ENCODE measurements at places on chromosomes 2 and 18.

DNA sequence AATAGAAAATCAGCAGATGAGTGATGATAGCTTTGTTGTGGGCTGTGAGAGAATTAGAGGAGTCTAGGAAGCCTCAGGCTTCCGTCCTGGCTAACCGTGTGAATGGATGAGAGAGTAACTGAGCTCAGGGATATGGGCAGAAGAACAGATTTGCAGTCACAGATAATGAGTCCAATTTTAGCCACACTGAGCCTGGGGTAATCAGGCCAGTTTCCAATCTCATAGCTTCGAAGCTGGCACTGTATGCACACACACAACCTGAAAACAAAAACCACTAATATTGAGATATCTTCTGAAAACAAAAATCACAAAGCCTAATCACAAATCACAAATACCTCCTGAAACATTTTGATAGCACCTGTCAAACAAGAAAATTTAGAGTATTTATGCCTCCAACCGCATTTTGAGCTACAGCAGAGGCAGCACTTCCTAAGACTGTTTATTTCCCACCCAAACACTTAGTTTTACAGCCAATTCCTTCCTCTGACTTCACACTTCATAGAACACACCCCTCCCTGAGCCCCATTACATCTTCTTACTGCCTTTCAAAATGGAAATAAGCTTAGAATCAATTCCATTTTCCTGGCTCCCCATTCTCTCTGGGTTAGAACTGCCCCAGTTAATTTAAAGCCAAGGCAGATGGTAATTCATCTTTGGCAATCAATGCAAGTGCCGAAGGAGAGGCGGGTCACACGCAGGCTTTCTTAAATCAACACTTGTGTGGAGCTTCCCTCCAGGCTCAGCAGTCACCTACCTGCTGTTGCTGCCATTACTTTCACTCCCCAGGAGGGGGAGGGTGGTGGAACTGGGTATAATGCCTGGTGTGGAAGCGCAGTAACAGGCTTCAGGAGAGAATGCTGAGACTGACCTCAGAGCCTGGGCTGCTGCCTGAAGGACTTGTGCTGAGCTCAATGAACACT, 18.9 kb downstream of the TTR start:
- DNase-seq: no peak

DNA sequence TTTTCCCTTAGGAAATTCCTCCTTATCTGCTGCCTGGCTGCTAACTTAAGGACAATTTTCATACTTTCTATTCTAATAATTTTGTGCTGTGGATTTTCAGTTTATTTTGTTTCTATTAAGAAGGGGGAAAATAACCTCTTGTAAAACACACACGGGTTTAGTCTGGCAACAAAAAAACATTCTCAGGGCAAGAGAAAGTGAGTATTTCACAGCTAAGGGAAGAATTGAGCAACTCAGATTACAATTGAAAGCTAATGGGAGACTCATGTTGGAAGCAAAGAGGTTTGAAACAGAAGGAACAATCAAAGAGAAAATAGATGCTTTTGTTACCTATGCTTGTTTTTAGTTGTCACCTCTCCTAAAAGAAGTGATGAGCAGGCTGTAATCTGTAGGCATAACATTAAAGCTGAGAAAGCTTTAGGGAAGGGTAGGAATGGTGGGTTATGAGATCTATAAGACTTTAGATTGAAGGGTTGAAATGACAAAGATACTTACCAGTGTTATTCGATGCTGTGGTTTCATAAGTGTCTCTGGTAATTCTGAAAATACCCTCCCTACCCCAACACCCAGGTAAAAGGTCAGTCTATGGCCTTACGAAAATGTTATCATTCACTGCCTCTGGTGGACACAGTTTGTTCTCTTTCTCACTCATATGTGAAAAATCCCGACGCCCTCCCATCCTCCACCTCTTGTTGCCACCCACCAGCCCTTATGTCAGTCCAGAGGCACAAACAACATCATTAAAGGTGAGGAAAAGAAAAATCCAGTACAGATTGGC, 510.9 kb downstream of the TXNL1 start:
- DNase-seq: no peak

GRCh38 chr2:219823574-219823973, 196.1 kb downstream of the SLC4A3 start:
- DNase-seq: no peak

DNA sequence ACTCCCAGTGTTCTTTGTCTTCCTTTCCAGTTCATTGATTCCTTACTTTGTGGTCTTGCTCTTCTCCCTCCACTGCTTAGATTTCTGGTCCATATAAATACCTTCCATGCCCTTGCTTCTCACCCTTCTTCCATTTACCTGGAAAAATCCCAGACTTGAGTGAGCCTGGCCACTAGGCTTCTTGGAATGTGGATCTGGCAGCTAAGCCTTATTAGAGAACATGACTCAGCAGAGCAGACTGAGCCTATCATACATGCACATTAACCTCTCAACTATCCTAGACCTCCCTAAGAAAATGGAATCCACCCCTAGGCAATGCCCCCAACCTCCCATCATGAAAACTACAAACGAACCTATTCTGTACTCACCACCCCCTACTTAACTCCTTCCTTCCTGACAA, 127.7 kb downstream of the RHBDD1 start:
- no peak for DNase-seq

DNA sequence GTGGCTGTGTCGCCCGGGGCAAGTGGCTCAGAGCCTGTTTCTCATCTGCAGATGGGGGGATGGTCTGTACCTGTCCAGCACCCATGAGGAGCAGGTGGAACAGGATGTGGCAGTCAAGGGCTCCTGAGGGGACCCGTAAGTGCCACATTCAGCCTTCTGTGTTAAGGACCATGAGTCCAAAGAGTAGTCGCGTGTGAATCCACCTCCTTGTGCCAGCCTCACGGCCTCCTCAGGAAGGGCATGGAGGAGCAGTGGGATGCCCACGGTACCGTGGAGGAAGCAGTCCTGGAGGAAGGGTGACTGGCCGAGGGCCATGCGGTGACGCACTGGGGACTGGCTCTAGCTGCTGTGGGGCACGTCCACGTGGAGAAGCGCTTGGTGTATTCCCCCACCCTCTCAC, 61.1 kb downstream of the ODC1 start:
- DNase-seq: no peak

GRCh38 chr2:159475793-159476192, 140.6 kb downstream of the BAZ2B start:
- DNase-seq: no peak

DNA sequence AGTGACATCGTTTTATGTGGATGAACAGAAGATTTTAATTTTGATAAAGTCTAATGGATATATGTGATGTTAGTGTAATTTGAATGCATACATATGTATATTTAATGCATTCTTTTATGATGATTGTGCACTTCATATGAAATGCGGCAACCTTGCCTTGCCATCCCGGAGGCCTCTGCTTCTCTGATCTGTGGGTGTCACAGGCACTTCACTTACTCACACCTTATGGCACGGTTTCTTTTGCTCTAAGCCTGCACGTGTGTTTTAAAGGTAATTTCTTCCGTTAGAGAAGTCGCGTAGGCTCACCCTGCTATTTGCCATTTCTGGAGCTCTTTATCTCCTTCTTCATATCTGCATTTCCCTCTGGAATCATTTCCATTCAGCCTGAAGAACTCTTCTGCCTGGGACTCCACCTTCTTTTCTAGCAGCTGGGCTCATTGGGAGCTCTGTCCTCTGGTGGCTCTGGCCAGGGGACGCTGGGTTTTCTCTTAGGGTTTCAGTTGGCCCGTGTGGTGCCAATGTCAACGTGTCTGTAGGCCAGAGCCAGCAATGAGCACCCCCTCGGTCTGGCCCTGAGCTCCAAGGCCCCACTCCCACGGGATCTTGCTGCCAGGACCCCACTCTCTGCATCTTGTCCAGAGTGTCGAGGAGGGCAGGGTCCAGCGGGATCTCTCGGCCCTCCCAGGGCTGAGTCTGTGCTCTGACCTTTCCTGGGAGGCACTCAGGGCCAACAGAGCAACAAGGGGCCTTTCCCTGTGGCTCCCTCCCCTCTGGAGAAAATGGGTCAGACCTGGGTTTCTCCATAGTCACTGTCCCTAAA, 97.3 kb downstream of the RTP5 start:
- no peak for DNase-seq

- no peak for DNase-seq
Measured at GRCh38 chr2:98727369-98728087, 3.4 kb downstream of the MGAT4A start.

DNA sequence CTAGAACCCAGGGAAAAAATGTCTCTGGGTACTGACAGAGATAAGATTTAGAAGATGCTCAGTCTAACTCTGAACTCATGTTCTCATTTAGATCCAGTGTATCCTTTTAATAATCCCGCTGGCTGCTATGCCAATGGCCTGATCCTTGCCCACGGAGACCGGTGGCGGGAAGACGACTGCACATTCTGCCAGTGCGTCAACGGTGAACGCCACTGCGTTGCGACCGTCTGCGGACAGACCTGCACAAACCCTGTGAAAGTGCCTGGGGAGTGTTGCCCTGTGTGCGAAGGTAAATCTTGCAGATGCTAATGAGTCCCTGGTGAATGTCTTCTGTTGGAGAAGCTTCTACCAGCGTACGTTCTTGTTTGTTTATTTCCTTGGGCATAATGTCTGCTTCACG, 118.6 kb downstream of the FEZ2 start:
- DNase-seq: no peak

DNA sequence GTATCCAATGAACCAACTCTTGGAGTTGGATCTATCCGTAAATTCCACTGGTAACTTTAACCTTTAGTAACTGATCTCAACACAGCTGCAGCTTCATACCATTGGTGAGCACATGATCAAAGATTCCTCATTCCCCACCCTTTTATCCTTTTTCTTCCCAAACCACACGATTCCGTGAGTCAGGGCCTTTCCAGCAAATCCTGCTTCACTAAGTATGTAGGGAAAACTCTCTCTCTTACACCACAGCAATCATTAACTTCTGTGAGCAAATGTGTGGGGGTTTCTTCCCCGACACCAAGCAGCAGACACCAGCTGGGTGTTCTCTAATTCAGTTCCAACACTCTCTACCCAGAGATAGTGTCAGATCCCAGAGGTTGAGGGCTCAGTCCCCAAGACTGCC, 23.5 kb downstream of the ELP2 start:
- DNase-seq: no peak

DNA sequence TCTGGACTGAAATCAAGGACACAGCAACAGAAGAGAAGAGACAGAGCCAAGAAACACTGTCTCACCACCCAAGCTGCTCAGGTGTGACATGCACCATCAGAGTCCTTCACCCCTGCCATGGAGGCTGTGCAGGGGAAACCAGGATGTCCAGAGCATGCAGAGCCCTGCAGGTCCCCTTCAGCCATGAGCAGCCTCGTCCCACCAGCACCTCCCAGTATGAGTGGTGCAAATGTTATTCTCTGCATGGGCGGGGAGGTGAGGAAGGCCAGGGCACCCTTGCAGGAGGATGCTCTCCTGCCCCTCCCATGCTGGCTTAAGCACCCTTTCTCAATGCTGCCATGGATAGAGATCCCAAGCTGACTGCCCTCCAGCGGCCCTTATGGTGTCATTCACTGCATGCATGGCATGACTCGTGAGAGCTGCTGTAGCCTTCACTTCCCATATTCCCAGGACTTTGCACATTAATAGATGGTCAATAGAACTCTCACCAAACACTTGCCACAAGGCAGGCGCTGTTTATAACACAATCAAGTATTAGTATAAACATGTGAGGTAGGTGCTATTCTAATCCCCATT, 171.0 kb downstream of the ANAPC1 start:
- no peak for DNase-seq

DNA sequence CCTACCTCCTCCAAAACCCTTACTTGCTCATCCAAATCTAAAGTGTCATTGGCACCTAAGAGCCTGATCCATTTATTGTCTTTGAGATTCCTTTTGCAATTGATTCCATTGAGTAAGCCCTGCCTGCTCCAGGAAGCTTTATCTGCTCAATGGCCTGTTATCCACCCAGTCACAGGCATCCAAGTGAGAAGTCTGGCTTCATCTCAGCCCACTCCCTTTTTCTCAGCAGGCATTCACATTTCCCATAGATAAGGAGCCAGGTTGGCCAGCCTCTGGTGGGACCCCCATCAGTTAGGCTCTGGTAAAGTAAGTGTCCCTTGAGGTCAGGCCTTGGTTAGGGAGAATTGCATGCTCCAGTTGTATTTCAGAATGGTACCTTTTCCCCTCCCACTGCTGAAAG, 396.2 kb upstream of the ST6GAL2 start:
- no peak for DNase-seq

GRCh38 chr2:71706836-71707235, 253.5 kb downstream of the DYSF start:
- DNase-seq: no peak

- no peak for DNase-seq
Measured at GRCh38 chr2:25255745-25256487, 85.8 kb downstream of the DNMT3A start.

- DNase-seq: peak; percentile 77
Measured at GRCh38 chr18:9095297-9096006, 7.0 kb upstream of the NDUFV2 start.

GRCh38 chr2:24917086-24917485, 3.0 kb downstream of the ADCY3 start:
- DNase-seq: peak; percentile 68

DNA sequence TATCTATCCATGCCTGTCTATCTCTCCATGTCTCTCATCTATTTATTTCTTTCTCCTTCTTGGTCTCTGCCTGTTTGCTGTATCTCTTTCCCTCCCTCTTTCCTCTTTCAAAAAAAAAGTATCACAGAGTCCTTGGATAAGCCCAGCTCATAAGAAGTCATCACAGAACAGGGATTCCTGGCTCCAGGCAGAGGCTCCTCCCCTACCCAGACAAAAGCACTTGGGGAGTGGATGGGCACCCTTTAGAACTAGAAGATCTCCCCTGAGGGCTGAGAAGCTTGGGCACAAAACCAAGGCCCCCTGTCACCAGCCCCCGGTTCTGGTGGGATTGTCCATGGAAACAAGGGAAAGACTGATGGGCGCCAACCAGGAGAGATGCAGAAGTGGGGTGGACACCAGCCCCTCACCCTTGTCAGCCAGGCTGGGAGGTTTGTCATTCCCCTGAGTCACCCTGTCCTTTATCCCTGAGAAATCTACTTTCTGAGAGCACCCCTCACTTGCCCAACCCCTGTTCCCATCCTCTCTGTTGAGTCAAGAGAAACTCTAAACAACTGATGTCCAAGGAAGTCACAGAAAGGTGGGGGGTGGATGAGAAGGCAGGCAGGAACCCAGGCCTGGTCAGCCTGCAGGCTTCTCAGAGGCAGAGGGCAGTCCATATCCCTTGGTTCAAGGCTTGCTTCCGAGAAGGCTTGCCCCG, 127.1 kb downstream of the TNS1 start:
- no peak for DNase-seq

DNA sequence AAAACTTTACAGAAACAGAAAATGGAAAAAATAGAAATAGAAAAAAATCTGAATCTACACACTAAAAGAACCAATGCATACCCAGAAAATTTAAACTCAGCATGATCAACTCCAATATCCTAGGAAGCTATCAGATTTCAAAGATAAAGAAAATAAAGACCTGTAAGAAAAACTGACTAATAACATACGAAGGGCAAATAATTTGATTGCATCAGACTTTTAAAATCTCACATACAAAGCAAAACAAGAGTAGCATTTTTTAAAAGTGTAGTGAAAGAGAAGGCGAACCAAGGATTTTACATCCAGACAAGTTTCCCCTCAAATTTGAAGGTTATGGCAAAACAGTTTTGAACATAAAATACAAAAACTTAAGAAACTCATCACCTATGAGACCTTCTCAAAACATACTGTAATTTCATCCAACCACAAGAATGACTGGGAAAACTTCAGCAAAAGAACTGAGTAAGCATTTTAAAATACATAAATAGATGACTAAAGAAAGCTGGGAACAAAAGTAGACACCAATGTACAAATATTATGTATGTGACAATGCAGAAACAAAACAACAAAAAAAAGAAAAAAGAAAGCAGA, 54.8 kb downstream of the NBAS start:
- DNase-seq: no peak

- no peak for DNase-seq
Measured at GRCh38 chr18:34801774-34802173, 91.7 kb downstream of the DTNA start.
